Karpas-422 (cell line): ENCODE measurements at places on chromosomes 16 and 17.

DNA sequence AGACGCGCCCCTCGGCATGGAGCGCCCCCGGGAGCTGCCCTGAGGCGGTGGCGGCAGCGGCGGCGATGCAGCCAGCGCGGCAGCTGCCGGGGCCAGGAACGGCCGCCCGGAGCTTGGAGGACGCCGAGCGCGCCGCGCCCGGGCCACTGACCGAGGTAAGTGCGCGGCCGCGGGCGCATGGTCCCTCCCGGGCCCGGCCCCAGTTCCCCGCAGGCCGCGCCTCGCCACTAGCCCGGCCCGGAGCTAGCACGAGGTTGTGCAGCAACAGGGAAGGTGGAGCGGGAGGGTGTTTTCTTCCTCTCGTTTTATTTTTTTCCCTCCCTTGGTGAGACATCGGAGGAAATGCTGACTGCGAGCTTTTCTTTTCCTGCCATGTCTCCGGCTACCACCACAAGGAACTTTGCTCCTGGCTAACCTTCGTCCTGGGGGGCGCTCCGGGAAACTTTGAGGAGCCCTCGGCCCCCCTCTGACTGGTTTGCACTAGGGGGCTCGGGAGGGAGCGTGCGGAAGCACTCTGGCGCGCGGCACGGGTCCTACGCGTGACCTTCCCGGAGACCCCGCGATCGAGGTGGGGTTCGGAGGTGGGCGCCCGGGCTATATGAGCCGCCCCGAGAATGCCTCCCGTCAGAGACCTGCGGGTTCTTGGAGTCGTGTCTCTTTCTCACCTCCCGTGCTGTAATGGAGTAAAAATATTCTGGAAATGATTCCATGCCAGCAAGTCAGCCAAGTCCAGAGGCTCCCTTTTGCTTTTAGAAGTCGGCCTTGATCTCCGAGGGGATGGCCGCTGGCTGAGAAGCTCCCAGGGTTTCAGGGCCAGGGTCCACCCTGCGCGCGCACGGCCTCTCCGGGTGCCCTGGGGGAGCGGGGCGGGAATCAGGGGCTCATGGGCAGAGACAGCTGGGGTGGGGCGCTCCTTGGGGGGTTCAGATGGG is 868 bp downstream of the KCNJ12 start:
- no peak for DNase-seq

DNA sequence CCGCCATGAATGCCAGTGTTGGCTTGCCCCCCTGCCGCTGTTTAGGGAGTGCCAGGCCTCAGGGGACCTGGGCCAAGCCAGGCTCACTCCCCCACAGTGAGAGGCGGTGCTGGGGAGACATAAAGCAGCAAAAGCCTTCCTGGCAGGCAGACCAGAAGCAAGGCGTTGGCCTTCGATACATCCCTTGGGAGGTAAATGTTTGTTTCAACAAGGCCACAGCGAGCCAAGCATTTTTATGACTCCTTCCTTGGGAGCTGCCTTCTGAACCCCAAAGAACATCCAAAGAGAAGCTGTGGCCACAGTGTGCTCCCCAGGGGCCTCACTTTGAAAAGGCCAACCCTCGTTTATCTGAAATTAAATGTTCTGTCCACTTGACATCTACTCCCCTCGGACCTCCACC is 119.7 kb upstream of the CIBAR2 start:
- no peak for DNase-seq

DNA sequence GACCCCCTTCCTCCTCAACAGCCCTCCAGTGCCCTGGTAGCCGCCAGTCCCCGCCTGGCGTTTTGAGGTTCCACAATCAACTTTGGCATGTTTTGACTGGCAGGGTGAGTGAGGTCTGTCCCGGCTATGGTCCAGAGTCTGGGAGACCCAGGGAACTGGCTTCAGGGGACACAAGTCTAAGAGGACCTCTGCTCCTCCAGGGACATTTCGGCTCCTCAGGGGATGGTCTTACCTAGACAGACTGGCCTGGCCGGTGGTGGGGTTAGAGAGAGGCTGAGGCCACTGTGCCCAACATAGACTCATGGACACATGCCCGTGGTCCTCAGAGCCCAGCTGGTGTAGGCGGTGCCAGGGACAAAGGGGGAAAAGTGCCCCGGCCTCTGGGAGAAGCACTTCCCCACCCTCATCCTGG is 2.2 kb downstream of the TMC8 start:
- DNase-seq: no peak

DNA sequence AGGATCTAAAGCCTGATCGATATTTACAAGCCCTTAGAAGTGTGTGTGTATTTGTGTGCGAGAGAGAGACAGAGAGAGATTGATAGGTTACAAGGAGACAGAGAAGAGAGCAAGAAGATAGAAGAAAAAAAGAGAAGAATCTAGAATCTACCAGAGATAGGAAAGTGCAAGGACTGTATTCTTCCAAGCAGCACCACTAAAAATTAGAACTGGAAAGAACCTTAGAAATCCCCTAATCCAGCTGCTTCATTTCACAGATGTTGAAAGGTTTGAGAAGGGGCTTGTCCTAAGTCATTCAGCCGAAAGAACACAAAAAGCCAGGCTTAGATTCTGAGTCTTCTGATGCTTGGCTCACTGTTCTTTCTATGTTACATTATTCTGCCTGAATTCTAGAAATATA is 92.2 kb downstream of the HS3ST3A1 start:
- no peak for DNase-seq

DNA sequence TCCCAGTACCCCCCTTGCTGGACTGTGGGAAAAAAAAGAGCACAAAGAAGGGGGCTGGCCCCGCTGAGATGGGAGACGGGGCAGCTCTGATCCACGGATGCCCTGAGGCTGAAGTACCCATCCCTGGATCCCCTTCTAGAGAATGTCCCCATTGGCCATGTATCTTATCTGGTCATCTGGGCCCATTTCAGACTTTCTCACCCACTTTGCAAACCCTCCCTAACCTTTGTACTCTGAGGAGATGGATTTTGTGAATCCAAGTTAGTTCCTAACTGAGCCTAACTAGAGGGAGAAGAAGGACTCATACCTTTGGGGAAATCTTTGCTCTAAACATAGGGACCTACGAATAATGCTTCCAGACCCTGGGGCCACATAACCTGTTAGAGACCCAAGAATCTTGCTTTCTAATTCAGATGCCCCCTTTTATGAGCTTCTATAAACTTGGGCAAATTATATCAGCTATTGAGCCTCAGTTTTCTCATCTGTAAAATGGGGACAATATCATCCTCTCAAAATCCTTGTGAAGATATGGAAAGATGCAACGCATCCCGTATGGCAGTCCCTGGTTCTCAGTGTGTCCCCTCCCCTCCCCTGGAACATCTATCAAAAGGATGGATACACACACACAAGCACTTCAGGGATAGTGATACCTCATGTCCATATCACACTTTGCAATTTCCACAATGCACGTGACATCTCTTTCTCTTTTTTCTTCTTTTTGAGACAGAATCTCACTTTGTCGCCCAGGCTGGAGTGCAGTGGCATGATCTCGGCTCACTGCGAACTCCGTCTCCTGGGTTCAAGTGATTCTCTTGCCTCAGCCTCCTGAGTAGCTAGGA is 16.8 kb upstream of the FZD2 start:
- no peak for DNase-seq

DNA sequence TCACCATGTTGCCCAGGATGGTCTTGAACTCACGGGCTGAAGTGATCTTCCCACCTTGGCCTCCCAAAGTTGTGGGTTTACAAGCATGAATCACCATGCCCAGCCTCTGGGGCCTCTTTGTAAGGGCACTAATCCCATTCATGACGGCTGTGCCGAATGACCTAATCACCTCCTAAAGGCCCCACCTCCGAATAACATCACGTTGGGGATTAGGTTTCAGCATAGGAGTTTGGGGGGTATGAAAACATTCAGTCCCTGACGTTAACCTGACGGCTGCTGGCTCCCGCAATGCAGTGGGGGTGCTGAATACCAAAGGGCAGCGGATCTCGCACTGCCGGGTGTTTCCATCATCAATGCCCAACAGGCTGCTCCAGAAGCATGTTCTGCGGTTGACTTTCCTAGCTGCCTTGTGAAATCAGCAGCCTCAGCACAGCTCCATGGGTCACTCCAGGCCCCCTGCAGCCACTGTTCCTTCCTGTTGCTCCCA is 120.8 kb upstream of the SEC14L1 start:
- DNase-seq: no peak

DNA sequence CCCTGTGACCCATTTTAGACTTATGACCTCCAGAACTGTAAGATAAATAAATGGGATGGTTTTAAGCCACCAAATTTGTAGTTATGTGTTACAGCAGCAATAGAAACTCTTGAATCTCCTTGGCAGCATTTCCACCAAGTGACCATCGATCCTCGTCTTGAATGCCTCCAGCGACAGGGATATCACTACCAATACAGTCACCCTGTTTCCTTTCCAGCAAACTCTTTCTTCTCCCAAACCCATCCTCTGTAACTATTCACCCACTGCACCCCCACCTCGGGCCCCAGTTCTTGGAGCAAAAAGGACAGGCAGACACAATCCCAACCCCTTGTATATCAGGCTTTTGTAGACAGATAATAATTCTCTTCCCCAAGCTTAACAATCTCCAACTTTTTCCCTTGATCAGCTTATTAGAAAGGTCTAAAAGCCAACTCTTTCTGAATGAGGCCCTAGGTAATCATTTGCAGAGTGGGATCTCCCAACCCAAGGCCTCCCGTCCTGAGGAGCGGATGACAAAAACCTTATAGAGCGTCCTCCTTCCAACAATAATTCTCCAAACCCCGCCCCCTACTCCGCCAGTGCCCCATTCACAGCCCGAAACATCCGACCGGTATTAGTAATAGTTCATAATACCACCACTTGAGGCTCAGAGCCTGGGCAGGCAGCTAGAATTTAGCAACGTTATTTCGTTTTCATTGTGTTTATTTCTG is 14.7 kb upstream of the PLLP start:
- DNase-seq: no peak

DNA sequence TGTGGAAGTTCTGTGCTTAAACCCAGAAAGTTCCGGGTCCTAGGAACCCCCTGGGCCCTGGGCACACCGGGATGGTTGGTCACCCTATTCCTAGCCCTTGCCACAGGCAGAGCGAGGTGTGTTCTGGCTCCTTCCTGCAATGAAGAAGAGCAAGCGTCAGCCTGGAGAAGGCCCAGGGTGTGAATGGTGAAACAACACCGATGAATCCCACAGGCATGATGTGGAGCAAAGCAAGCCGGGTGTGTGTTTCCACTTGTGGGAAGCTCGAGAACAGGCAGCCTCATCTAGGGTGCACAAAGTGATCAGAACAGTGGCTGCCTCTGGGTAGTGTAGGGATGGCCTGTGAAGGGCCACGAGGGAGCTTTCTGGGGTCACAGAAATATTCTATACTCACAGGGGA is 13.8 kb downstream of the KCNG4 start:
- DNase-seq: no peak

- no peak for DNase-seq
These were observed 295.4 kb upstream of the AXIN2 start for GRCh38 chr17:65856865-65857264.

GRCh38 chr17:17089796-17090641 is 47.8 kb downstream of the MPRIP start:
- DNase-seq: no peak

- no peak for DNase-seq
These were observed 417.6 kb upstream of the DYNLRB2 start for GRCh38 chr16:80123189-80123588.

DNA sequence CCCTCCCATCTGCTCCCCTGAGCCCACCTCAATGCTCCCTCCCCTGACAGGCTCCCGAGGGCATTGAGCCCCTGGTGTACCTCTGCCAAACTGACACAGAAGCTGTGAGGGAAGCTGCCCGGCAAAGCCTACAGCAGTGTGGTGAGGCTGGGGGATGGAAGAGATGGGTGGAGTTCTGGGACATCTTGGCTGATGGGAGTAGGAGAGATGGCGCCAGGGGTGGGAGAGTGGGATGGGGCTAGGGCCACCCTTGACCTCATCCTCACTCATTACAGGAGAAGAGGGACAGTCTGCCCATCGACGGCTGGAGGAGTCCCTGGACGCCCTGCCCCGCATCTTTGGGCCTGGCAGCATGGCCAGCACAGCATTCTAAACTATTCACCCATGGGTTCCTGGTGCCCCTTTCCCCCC is 16.2 kb upstream of the CTCF start:
- DNase-seq: no peak

DNA sequence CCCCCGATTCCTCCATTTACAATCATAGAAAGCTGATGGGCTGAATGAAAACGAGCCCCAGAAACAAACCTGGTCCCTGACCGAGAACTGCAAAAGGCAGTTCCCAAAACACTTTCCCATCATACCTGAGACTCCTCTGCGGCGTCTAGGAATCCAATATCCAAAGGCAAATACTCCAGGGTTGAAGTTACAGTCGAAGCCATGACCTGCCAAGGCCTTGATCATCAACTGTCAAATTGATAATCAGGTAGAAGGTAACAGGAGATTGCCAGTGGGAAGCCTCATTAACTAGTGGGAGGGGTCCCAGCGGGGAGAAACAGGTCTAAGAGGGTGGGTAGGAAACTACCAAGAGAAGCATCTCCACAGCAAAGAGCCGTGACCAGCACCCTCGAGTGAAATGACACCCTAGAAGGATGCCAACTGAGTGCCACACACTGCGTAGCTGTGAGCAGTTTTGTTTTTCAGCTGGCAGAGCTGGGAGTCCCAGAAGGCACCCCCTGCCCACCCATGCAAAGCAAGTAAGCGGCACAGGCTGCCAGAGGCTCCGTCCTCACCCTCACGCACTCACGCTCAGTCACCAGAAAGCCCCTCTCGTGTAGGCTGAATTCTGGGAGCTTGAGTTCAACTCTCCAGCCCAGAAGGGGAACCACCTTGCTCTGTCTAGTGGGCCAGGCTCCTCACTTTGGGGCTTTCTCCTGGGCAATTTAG is 146.1 kb downstream of the GAS7 start:
- DNase-seq: peak; percentile 91

- DNase-seq: no peak
These were observed 14.9 kb downstream of the LIMD2 start for GRCh38 chr17:63685041-63685440.

DNA sequence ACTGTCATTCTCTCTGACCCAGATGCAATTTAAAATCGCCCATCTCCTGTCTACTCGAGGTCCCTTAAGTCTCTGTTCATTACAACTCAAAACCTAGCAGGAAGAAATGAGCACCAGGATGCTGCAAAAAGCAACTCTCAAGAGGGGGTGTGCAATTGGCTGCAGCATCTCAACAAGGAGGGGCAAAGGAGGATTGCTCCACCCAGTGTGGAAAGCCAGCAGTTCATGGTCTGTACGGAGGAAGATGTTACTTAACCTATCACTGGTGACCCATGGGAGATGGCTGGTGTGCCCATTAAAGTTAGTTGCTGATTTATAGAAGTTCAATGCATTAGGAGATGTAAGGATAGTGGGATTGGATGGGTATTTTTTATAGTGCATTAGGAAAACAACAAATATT is 147.4 kb downstream of the CDK5R1 start:
- DNase-seq: no peak

DNA sequence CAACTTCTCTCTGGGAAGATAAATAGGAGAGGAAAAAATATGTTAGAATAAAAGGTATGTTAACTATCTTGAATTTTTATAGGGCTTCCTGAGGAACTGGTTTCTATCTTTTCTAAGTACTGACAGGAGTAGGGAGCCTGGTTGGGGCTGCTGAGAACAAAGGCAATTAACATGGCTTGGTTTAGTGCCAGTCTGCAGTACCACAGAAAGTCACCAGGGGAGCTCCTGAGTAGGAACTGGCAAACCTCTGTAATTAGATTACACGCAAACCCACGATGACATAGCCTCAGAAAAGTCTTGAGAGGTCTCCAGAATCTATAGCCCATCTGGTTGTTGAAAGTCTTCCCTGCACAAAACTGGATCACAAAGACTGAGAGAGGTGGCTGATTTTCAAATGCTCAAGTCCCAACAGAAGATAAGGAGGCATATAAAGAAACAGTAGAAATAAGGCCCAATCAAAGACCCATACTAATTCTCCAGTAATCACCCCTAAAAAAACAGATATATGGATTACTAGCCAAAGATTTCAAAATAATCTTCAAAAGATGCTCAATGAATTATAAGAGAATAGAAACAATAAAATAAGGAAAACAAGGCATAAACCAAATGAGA is 11.7 kb upstream of the CNTNAP4 start:
- DNase-seq: peak; percentile 83
